ENCODE measurements at places on chromosomes 3 and 15.

DNA sequence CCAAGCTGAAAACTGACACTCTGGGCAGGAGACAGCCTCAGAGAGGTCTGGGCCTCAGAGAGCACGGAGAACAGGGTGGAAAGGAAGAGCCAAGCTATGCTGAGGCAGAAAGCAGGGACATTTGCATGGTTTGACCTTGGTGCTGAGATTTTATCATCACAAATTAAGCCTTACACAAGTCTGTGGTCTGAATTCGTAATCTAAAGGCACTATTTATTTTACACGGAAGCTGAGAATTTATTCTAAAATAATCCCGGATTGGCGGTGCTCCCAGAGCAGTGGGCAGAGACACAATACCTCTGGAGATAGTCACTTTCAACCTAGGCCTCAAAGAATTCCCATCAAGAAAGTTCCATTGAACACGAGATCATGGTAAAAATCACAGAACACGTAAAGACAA lies 47.5 kb downstream of the CFAP92 start:
- DNase-seq, result no peak

DNA sequence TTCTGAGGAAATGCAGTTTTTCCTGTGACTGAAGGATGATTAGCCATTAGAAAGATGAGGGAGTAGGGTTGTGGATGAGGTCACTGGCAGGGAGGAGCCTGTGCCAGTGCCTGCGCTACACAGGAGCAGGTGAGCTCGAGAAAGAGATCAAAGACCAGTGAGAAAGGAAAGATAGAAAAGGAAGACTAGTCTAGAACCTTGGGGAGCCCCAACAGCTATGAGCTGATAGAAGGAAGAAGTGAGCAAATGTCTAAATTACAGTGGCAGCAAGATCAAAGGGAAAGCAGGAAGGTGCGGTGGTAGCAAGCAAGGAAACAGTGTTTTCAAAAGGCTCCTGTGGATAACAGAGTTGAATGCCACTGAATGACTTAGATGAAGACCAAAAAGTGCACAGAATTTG lies 39.6 kb downstream of the LNP1 start:
- no peak for DNase-seq

- no peak for DNase-seq
Observed at GRCh38 chr3:189952272-189952671, 168.4 kb downstream of the P3H2 start.

DNA sequence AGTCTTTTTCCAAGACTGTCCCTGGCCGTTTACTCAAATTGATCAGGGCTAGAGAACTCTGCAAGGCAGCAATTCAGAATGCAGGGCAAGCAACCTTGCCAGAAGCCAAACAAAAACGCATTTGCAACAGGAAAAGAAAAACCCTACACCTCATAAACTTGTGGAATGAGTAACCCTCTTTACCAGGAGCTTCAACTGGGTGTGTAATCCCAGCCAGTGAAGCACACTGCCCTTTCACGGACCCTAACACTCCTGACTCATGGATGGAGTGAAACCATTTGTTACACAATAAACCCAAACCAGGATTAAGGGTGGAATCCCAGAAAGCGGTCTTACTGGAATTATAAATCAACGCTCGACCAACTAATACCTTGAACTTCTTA lies 14.8 kb upstream of the LDHAL6B start:
- DNase-seq, result no peak

DNA sequence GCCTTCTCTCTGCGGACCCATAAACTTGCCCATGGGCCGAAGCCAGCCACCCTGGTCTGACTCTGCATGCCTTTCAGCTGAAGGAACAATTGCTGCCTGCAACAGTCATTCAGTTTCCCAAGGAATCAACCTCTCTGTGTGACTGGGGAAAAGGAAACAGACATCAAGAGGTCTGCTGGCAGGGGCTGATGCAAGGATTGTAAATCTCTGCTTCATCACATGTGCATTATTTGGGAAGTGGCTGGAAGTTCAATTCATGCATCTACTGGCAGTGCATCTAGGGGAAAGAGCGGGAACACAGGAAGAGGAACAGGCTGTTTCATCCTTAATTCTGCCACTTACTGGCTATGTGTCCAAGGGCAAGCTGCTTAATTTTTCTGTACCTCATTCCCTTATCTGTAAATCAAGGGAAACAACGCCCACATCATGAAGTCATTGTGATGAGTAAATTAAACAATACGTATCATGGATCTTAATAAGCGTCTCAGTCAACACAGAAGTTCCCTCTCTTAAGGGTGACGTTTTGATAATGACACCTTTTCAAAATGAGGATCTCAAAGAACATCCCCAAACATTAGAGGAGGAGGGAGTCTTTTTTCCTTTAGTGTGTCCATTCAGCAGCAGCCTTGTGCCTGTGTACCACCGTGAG lies 17.4 kb upstream of the ADPGK start:
- no peak for DNase-seq

DNA sequence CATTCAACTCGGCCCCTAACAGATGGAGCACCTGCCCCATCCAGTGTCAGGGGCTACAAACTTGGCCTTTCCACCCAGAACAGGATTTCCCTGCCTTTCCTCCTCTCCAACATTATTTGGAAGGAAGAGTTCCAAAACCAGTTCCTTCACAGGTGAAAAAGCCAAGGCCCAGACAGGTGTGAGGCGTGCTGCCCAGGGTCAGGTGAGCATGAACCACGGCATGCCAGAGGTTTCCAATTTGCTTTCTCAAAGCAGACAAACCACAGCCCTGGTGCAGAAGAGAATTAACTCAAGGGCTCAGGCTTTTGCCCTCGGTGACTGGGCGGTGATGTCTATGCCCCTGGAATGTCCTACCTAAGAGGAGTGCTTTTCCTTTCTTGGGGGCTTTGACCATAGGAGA lies 43.2 kb downstream of the LDHAL6B start:
- DNase-seq, result no peak
